Daoy (cell line): ENCODE measurements at places on chromosomes 3 and 15.

GRCh38 chr3:42539871-42540714 lies 37.6 kb downstream of the VIPR1 start:
- peak; percentile 41 for DNase-seq

GRCh38 chr3:185595526-185595925 lies 9.4 kb downstream of the SENP2 start:
- no peak for DNase-seq

GRCh38 chr15:23736033-23736673 lies 49.0 kb upstream of the NDN start:
- DNase-seq = no peak

DNA sequence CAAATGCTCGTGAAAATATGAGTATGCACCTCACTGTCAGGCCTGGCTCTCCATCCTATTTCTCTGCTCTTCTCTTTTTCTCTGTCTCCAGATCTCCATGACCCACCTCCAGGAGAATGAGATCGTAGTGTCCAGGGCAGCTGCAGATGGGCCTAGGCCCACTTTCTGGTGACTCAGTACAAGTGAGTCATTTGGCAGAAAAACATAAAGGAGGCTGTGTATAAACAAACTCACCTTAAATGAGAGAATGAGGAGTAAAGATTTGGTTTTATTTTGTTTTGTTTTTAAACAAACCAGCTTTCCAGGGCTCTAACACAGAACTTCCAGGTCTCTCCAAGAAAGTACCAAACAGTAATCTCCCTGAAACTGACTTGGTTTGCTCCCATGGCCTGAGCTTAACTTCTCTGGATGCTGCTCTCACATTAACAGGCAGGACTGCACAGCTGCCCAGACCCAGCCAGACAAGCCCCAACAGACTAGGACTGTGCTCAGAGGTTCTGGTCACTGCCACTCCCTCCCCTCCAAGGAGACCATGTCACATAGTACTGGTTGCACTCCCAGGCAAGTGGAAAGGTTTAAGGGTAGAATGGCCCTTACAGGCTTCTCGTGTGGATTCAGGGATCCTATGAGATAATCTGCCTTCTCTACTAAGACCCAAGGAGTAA lies 1.5 kb upstream of the HEG1 start:
- peak; percentile 77 for DNase-seq

- DNase-seq = peak; percentile 20
These were observed 36.1 kb downstream of the SPSB4 start for GRCh38 chr3:141087076-141087777.

- no peak for DNase-seq
These were observed 145.5 kb downstream of the ATP10A start for GRCh38 chr15:25717457-25718168.

DNA sequence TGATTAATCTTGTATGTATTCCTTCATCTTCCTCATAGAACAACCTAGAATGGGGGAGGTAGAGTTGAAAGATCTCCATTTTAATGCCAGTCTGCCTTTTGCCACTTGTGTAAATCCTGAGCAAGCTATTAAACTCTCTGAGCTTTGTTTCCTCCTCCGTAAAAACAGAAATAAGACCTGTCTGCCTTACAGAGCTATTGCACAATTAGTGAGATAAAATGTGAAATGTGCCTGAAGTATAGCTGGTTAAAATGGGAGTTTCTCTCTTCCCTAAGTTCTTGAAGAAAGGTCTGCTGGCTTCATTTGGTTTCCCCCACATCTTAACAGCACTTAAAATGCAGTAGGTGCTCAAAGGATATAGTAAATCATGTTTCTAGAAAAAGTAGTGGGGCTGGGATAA lies 19.0 kb downstream of the ALDH1A2 start:
- no peak for DNase-seq

DNA sequence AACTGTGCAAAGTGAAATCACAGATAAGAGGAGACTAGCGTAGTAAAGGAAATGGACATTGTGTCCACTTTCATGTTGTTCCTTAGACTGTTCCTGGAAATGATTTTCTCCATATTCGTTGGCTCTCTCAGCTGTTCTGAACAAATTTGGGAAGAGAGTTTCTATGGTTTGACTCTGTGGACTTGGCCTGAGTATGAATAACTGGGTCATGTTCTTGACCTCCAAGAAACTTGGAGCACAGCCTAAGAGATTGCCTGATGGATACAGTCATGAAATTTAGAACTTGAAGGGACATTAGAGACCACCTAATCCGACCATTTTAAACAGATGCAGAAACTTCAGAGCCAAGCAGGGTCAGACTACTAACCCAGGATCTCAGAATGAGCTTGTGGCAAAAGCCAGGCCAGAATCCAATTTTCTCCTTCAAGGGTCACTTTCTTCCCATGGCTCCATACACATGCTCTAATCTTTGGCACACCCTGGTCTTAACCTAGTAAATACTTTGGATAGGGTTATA lies 430.4 kb downstream of the RBMS3 start:
- DNase-seq = no peak

DNA sequence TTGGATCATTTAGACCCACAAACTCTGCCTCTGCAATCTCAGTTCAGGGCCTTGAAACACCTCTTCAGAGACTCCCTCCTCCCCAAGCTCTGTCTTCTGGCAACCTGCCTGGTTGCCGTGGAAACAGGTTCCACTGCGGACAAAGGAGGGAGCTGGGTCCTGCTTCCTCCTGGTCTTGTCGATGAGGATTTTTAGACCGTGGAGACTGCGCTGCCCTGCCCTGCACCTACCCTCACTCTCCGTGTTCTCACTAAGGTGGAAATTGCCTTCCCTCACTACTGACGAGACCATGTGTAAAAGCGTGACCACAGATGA lies at the start of gene RTP1:
TSS of gene RTP1 (plus strand) at position 152 of the 315 bp plus-strand sequence. CDS start at position 182, 30 bp downstream.
- DNase-seq = no peak

DNA sequence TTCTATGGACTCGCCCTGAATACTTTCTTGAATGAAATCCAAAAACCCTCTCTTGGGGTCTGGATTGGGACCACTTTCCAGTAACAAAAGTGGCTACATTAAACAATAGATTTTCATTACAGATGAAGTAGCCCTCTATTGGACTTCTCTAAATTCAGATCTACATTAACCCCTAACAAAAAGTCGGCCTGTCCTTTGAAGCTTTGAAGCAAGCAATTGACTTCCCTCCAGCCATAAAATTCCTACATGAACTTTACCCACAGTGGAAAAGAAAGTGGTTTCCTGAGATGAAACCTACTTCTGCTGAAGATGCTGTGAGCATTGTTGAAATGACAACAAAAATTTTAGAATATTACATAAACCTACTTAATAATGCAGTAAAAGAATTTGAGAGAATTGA lies 967.1 kb upstream of the ROBO1 start:
- DNase-seq = no peak

- no peak for DNase-seq
These were observed 74.4 kb upstream of the SCN10A start for GRCh38 chr3:38890426-38890825.

GRCh38 chr15:65339920-65340319 lies 35.4 kb downstream of the RNU5B-1 start:
- no peak for DNase-seq

DNA sequence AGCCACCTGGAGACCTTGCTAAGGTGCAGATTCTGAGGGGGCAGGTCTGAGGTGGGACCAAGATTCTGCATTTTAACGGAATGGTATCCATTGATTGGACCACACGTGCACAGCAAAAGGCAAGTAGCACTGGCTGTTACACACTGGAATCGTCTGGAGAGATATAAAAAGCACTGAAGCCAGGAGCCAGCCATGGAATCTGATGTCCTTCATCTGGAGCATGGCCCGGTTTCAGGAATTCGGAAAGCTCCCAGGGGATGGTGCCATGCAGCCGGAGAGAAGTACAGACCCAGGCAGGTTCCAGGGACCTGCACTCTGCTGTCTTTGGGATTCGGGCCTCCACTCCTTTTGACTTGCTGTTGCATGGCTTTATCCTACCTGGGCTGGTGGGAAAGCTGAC lies 28.8 kb upstream of the PRR20G start:
- DNase-seq = no peak

DNA sequence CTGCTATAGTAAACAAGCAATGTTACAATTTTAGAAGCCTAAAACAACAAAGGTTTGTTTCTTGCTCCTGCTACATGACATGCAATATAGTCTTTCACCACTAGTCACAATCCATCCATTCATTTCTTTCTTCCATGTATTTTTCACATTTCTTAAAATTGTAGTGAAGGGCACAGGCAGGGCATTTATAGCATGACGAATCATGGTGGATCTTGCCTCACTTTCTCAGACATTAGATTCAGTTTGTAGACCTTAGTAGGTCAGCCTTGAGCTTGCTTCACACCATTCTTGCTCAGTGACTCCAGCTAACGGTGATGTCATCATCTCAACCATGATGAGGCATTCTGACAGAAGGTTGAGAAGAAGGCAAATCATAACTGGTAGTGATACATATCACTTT lies 546.8 kb downstream of the TBL1XR1 start:
- peak; percentile 31 for DNase-seq

GRCh38 chr3:194808640-194809097 lies 123.0 kb downstream of the FAM43A start:
- DNase-seq = peak; percentile 65

DNA sequence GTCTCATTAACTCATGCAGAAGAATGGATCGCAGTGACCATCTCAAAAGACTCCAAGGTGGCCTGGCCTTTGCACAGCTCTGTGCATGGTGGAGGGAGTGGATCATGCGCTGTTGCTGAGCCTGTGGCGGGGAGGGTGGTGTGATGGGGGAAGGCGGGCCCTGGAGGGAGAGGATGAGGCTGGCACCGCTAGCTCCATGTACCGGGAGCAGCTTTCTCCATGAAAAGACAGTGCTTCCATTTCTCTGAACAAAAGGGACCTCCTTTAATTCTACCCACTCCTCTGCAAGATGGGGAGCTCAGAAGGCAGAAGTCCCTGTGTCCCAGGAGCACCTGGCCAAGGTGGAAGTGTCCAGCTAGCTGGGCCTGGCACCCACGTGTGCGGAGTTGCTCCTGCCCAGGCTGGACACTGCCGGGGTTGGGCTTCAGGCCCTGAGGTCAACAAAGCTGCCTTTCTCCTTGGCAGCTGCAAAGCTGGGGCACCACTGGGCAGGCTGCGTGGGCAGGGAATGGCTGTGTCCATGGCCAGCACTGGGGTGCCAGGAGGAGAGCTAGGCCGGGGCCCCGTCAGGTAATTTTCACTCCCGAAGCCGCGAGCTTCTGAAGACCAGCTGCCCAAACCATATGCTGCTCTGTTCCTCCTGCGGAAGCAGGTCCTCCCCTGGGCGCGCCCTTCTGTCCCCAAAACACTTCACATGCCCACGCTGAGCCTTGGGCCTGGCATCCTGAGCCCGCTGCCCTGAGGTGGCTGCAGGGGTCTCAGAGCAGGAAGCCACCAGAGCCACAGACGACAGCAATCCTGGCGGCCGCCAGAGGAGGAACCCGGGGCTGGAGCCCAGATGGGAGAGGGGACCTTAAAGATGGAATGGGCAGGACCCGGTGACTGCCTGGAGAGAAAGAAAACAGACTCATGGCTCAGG lies 6.4 kb downstream of the MAP6D1 start:
- no peak for DNase-seq

- DNase-seq = no peak
These were observed 119.8 kb downstream of the AKAP13 start for GRCh38 chr15:85500060-85500708.

GRCh38 chr3:141403576-141403975 lies 35.3 kb downstream of the ZBTB38 start:
- no peak for DNase-seq

GRCh38 chr3:158731938-158732855 lies at the start of gene RARRES1:
TSS of gene RARRES1 (minus strand) at chr3:158732457. CDS start at chr3:158732415, 42 bp downstream.
- no peak for DNase-seq

GRCh38 chr3:99607151-99607550 lies 31.2 kb upstream of the COL8A1 start:
- no peak for DNase-seq

- DNase-seq = no peak
These were observed 157.6 kb upstream of the CTDSPL start for GRCh38 chr3:37704064-37704463.

DNA sequence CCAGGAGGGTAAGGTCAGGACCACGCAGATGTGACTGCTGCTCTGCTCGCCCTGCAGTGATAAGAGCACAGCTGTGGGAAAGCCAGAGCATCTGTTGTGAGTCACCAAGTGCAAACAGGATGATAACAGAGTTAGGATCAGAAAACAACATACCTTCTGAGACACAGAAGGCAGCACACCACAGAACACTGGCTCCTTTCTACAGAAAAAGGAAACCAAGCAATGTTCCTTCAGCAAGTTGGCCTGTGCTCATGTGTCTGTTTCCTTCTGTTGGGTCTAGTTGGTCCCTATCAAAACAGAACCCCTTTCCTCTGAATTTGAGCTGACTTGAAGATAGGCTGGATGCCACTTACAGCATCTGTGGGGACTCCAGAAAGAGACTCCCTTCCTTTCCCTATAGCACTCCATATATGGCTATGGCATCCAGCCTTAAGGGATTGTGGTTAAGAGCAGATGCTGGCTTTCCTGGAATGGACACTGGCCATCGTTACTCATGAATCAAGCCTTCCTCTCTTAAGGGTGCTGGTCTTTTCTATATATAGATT lies 440.7 kb upstream of the THBS1 start:
- DNase-seq = peak; percentile 88

DNA sequence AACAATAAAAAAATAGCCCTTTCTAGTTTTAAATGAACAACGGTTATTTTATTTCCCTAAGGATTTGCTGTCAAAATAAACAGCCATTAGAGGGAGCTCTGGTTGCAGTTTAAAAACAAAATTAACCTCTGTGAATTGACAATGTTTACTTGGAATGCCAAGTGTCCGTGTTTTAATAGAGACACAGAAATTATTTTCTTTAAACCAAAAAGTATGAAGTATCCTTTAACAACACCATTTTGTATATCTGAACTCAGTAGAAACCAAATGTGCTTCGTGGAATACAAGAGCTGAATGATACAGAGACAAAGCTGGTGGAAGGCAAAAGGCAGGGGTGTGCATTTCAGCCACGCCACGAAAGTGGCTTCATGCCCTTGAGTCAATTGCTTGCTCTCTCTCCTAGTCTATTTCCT lies 74.4 kb downstream of the MOBP start:
- no peak for DNase-seq

- no peak for DNase-seq
These were observed 132.7 kb upstream of the SLC2A2 start for GRCh38 chr3:171159024-171159821.

GRCh38 chr15:72845981-72846383 lies 62.4 kb upstream of the ADPGK start:
- no peak for DNase-seq

- no peak for DNase-seq
These were observed 205.8 kb upstream of the EOMES start for GRCh38 chr3:27927882-27928281.

GRCh38 chr15:88830016-88830415 lies 26.8 kb downstream of the ACAN start:
- no peak for DNase-seq

GRCh38 chr3:4614927-4615326 lies 121.8 kb downstream of the ITPR1 start:
- no peak for DNase-seq

DNA sequence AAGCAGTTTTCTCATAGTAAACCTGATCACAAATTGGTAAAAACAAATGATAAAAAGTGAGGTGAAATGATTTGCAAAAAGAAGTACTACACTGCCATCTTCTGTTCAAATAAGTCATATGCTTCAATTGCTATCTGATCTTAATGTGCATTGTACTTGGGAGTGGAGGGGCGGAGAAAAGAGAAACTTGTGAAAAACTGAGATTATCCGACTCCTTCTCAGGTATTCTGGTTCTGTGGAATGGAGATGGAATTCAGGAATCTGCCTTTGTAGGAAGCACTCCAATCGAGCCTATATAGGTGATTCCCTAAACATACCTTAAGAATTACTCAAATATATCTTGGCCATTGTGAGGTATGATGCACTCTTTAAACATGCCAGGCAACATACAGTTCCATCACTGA lies 180.6 kb downstream of the CHL1 start:
- DNase-seq = no peak

- DNase-seq = no peak
These were observed 262.3 kb upstream of the HES1 start for GRCh38 chr3:193873426-193874201.
